ENCODE measurements at places on chromosomes 7 and 10.

GRCh38 chr10:13695588-13695987 is 108.8 kb downstream of the PRPF18 start:
- no peak for DNase-seq

DNA sequence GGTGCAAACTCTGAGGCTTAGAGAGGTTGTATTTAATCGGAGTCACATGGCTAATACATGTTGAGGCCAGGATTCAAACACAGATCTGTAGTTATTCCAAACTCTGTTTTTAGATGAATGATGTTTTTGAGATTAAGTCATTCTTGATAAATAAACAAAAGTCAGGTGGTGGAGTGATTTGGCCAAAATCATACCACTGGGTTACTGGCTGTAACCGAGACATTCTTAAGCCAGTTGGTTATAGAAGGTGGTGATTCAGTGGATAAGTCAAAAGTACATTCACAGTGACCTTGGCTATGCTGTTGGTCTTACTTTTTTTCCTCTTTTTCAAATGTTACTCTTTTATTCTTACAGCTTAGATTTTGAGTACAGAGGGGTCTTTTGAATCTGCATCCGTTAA is 361.4 kb downstream of the KIF20B start:
- DNase-seq, result no peak

- no peak for DNase-seq
These were observed 31.3 kb downstream of the GPER1 start for GRCh38 chr7:1119201-1119600.

DNA sequence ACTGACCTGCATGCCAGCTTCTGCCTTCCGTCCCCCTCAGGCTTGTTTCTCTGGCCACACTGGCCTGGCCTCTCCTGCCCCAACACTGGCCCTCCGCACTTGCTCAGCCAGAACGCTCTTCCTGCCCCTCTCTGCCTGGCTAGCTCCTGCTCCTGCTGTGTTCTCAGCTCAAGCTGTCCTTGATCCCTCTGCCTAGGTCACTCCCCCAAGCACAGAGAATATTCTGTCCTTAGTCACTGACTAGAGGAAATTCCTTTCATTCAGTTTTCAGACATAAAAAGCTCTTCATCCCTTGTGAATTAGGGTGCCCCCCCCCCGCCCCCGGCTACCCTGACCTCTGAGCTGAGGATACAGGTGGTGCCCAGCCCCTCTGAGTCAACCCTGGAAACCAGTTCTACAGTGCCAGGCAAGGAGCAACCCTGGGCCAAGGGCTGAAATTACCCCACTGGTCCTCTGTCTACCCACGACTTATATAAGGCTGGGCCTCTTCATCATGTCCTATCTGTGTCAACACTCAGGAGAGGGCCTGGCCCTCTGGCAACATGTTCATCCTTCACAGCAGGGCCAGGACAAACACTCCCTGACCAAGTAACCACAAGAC is 6.6 kb upstream of the SGPL1 start:
- DNase-seq, result no peak

- DNase-seq, result no peak
These were observed 85.9 kb downstream of the MAD1L1 start for GRCh38 chr7:2146676-2147472.

- DNase-seq, result no peak
These were observed 820.6 kb downstream of the LRMDA start for GRCh38 chr10:76251841-76252671.

DNA sequence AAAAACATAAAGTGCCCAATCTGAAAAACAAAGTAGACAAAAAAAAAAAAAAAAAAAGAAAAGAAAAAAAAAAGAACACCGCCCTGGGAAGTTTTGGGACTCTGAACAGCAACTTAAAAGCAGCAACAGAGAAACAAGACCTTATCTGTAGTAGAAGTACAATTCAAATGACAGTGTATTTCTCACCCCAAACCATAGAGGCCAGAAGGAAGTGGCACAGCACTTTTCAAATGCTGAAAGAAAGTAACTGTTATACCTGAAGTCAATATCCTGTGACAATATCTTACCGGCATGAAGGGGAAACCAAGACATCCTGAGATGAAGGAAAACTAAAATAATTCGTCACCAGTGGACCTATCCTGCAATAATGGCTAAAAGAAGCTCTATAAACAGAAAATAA is 112.1 kb downstream of the DNAJC1 start:
- DNase-seq, result no peak

- no peak for DNase-seq
These were observed 15.8 kb downstream of the TAS2R39 start for GRCh38 chr7:143199040-143199439.

- no peak for DNase-seq
These were observed 400.2 kb upstream of the NPVF start for GRCh38 chr7:25628446-25628845.

DNA sequence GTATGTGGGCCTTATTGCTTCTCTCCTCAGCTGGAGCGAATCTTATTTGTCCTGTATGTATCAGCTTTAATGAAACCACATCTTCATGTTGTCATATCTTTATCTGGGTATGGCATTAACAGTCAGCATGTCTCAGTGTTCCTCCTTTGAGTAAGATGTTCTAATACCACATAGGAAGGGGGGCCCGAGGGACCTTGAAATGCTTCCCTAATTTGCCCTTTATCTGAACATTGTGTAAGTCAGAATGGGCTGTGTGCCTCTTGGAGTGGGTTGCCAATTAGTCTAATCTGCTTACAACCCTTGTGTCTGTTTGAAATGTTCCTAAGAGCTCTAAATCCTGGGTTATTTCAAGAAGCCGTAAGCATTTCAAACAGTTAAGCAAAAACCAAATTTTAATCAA is 623.8 kb downstream of the SUGCT start:
- no peak for DNase-seq

- DNase-seq, result no peak
These were observed 304.9 kb upstream of the MKI67 start for GRCh38 chr10:128431083-128431482.

DNA sequence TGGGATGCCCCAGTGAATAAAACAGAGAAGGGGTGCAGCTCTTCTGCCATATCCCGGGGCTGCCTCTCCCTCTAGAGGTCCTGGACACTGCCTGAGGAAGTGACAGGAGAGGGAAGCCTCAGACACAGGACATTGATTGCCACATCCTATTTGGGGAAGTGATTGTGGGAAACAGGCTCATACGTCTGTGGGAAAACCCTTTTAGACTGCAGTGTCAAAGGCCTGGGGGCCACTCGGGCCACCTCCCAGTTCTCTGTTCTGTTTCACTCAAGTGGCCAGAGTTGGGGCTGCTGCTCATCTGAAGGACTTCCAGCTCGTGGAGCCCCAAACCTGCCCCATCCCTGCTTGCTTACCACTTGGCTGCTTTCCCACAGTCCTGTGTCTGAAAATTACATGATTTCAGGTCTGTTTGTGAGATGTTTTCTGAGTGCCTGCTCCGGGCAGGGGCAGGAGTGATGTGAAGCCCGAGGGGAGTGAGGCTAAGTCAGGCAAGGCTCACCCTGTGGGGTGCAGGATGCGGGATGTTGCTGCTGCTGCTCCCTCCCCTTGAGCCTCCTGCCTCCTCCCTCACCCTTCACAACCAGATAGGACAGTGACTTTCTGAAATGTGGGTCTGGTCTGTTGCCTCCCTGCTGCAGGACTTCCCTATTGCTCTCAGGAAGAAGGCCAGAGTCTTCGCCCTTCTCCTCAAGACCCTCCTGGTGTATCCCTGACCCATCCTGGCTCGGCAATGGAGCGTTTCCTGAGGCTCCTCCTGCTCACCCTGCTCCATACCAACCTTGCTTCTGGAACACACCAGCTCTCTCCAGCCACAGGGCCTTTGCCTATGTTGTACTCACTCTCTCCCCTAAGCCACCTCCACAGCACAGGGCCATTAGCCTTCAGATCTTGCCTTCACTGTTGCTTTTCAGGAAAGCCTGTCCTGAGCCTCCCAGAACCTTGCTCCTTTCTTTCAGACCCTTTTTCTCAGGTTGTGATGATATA is 58.4 kb downstream of the NEURL1 start:
- no peak for DNase-seq

GRCh38 chr10:14397066-14397465 is 66.3 kb upstream of the FRMD4A start:
- DNase-seq, result no peak

DNA sequence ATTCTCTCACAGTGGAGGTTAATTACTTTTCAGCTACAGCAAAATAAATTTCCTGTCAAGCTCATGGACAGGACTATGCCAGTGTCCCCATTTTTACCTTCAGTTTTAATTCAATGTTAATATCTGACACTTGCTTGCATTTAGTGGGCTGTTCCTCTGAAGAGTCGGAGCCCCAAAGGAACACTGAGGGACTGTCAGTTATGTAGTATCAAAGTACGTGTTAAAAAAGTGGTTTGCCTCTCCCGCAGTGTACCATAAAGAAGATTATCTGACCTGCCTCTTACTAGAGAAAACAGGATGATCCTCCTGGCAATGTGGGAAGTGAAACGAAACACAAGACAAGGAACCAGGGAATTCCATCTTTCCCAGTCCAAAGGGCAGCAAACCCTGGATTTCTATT is 1010.9 kb upstream of the PHF14 start:
- DNase-seq, result no peak

GRCh38 chr7:121298831-121299239 is 30.0 kb upstream of the WNT16 start:
- DNase-seq, result no peak

DNA sequence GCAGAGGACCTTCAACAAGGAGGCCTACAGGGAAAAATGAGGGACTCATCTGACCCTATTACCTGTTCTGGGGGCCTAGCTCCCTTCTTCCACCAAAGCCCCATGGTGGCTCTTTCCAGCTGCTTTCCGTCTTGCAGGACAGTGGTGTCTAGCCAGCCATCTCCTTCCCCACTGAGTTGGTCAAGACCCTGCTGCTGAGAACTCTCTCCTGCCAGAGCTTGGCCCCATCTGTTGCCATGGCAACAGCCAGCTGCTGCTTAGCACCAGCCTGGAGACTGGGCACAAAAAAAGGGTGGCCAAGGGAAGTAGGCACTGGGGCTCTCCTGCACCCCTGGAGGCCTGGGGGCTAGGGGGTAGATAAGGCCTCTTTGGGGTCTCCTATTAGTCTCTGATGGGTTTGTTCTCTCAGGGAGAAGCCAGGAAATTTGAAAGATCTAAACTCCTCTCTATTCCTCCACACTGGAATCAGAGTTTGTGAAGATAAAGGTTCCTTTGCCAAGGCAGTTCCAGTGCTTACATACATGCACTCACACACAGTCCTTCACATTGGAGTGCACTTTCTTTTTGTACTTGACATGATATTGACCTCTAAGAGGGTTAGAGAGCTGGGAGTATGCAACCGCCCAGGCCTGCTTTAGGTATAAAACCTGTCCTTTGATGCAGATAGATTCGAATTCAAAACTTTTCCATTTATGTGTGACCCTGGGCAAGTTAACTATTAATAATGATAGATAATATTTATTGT is 15.8 kb downstream of the TSPAN33 start:
- DNase-seq, result no peak

- DNase-seq, result peak; percentile 7
These were observed 16.5 kb upstream of the PLAU start for GRCh38 chr10:73894245-73894971.

DNA sequence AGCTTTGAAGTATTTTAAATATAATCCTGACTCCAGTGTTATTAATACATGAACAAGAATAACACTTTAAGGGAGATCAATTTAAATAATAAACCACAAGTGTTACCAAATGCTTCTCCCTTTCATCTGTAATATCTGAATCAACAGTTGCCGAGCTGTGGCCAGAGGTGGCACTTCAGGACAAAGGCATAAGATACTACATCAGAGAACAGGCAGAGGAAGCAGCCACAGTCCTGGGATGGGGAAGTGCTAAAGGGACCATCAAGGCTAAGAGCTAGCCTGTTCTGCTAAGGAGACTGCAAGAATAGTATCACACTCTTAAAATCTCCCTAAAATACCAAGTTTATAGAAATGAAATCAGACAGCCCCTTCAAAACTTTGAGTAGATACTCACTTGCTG is 378.2 kb upstream of the PRKCQ start:
- DNase-seq, result no peak

GRCh38 chr10:59350558-59350957 is 11.8 kb downstream of the FAM13C start:
- no peak for DNase-seq

DNA sequence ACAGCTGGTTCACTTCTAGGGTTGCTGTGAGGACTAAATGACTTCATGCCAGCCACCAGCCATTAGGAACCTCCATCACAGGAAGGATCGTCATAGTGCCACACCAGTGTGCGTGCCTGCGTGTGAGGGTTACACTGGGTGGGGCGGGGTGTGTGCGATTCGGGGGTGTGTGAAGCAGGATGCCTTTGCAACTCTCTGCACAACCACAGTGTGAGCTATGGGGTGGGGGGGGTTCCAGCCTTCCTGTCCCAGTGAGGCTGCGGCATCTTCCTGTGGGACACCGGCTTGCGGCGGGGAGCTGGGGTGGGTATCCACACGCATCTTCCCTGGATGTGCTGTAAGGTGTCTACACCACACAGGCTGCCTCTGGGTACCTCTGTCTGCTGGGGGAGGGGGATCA is 6.9 kb upstream of the ELFN1 start:
- no peak for DNase-seq

GRCh38 chr10:119680650-119681081 is 29.5 kb downstream of the BAG3 start:
- no peak for DNase-seq

DNA sequence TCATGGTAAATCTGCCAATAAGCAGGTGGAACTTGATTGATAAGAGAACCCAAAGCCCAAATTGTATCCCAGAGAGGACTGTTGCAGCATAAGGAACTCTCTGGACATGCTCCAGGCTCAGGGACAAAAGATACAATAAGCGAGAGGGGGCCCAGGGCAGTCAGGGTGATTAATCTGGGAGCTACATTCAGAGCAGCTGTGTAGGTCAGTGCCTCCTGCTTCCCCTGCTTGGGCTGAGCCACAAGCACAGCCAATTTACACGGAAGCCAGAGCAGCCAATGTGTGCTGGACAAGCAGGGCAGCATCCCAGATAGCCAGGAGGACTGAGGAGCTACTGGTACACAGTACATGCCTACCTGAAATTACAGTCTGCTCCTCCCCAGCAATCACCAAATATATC is 24.2 kb downstream of the MYPN start:
- DNase-seq, result no peak

GRCh38 chr7:151198945-151199848 is 11.1 kb downstream of the H2BK1 start:
- DNase-seq, result no peak
